Stimulated activated CD4-positive, alpha-beta T cell treated with anti-CD3 and anti-CD28 coated beads, Interleukin-1b, Interleukin-23, amount 100 ng/mL, for 4 hours (primary cell): ENCODE measurements at places on chromosomes 7 and 10.
A peak's percentile ranks its signal among the peaks of the same experiment; 100 is the strongest.

DNA sequence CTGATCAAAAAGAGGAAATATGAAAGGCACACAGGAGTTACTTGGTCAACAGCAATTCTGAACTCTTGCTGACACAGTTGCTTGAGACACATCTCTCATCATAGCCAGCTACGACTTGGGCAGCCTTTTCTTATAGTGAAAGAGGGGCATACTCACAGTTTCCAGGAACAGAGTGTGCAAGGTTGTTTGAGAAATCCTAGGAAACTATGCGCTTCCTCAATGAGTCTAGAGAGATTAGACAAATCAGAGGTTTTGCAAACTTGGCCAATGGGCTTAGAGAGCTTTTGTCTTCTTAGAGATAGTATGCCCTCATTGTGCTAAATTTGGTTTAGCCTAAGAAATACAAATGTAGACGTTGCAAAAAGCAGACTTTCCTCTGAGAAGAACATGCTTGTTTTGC lies 370.4 kb downstream of the HGF start:
- DNase-seq = no peak

- DNase-seq = no peak
Measured at GRCh38 chr10:1128649-1129048, 72.5 kb downstream of the WDR37 start.

GRCh38 chr7:74404741-74405140 lies 49.0 kb upstream of the GTF2IRD1 start:
- no peak for DNase-seq

- DNase-seq = no peak
Measured at GRCh38 chr10:110147961-110148360, 59.4 kb upstream of the MXI1 start.

GRCh38 chr7:48084727-48085432 lies 4.2 kb upstream of the UPP1 start:
- peak; percentile 58 for DNase-seq

GRCh38 chr10:3484306-3485056 lies 300.5 kb downstream of the KLF6 start:
- DNase-seq = no peak

- no peak for DNase-seq
Measured at GRCh38 chr10:98608411-98608810, 161.7 kb upstream of the HPS1 start.

- DNase-seq = peak; percentile 2
Measured at GRCh38 chr7:103811997-103812396, 177.5 kb downstream of the RELN start.

GRCh38 chr7:98913612-98914011 lies 35.3 kb downstream of the TRRAP start:
- DNase-seq = no peak

GRCh38 chr10:120734483-120735078 lies 116.6 kb upstream of the WDR11 start:
- DNase-seq = no peak

GRCh38 chr7:45293295-45293942 lies 135.8 kb downstream of the RAMP3 start:
- DNase-seq = no peak

DNA sequence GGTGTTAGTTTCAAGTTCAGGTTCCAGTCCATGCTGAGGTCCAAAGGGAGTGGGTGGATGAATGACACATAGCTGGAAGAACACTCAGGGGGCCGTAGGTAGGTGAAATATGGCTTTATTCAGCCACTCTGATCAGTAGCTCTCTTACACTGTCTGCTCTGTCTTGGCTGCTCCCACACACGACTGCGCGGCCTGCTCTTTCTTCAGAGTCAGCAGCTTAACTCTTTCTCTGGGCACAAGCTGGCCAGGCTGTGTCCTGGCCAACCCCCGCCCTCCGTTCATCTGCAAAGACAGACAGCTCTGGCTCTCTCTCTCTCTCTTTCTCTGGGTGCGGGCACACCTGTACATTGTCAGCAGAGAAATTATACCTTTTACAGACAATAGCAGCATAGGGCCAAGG lies 317.4 kb upstream of the SORCS1 start:
- DNase-seq = no peak

GRCh38 chr10:71969929-71970328 lies 5.7 kb downstream of the CHST3 start:
- DNase-seq = no peak

DNA sequence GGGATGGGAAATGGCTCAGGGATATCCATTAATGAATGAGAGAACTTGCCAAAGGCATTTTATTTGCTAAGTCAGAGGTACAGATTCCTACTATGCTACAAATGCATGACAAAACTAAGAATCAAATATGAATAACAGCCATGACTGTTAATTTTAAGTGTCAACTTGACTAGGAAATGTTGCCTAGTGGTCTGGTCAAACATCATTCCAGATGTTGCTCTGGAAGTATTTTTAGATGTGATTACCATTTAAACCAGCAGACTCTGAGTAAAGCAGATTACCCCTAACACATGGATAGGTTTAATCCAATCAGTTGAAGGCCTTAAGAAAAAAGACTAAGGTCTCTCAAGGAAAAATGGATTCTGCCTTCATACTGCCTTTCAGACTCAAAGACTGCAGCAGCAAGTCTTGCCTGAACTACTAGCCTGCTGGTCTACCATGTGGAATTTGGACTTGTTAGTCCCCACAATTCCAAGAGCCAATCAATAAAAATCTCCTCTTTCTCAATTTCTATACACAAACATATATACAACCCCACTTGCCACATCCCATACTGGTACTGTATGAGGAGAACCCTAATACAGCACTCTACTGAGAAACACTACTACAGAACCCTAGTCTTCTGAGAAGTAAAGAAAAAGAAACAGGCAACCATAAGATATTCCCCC lies 119.1 kb downstream of the NRBF2 start:
- no peak for DNase-seq

GRCh38 chr10:46297406-46298204 lies 10.8 kb downstream of the ANTXRL start:
- no peak for DNase-seq

- no peak for DNase-seq
Measured at GRCh38 chr10:29600067-29600466, 34.7 kb downstream of the SVIL start.

DNA sequence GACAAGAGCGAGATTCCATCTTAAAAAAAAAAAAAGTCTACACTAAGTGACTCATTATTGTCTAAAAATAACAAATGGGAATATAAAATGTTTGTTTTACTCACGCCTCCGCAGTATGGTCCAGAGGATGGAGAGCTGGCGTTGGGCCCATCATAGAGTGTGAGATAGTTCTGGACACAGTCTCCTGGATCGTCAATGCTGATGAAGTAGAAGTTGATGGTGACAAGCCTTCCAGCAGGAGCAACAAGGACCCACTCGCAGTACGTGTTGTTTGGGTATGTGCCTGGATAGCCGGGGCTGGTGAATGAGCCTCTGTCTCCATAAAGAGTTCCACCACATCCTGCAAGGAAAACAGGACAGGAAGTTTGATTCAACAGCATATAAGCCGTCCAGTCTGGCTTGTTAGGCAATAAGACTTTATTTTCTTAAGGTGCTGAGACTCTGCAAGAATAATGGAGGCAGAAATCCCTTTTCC lies 11.5 kb upstream of the RSU1 start:
- no peak for DNase-seq

DNA sequence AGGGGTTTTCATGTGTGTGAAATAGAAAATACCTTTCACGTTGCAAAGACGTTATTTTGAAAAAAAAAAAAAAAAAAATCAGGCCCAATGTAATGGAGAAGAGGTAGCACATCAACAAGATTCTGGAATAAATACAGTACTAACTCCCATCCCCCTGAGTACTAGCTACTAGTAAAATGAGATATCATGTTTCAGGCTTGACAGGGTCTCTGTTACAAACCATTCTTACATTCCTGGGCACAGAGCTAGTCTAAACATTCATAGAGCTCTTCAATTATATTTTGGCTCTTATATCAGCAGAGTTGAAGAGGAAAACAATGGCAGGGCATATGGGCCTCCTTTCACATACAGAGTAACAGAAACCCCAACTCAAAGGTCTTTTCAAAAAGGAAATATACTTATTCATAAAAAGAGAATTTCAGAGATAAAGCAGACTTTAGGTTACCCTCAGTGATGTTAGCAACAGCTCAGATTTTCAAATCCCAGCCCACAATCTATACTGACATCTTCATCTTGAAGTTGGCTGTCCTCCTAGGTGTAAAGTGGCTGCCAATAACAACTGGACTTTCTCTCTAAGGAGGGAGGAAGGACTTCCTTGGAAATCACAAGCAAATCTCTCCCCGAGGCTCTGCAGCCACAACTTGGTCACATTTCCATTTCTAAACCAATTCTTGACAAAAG lies 18.6 kb downstream of the C7orf33 start:
- no peak for DNase-seq

- DNase-seq = no peak
Measured at GRCh38 chr7:34036051-34036920, 130.9 kb downstream of the BMPER start.

- DNase-seq = no peak
Measured at GRCh38 chr10:78247821-78248220, 214.2 kb downstream of the RPS24 start.

DNA sequence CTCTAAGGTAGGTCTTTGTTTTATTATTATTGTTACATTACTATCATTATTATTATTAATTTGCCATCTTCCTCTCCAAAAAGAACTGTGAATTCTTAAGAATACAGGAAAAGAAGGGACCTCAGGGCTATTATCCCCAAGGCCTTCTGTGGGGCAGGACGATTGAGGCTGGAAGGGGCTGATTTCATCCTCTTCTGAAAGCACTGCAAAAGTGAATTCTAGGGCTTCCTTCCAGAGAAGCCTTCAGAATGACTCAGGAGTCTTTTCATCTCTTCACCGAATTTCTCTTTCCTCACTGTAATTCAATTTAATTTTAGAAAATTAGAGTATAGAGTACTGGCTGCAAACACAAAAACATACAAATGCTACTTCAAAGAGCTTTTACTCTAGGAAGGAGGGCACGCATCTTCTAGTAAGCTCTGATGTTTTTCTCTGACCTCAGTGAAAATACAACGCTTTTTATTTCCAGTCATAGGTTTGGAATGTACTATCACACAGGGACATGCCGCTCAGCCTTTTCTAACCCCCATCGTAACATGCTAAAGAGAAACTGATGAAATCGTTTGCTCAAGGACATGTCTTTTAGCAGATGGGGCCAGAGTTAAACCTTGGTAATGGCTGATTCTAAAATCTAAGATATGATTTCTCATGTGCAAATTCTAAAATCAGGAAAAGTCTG lies 280.2 kb upstream of the PITRM1 start:
- no peak for DNase-seq

GRCh38 chr7:159128767-159129166 lies 15.9 kb downstream of the VIPR2 start:
- DNase-seq = no peak

DNA sequence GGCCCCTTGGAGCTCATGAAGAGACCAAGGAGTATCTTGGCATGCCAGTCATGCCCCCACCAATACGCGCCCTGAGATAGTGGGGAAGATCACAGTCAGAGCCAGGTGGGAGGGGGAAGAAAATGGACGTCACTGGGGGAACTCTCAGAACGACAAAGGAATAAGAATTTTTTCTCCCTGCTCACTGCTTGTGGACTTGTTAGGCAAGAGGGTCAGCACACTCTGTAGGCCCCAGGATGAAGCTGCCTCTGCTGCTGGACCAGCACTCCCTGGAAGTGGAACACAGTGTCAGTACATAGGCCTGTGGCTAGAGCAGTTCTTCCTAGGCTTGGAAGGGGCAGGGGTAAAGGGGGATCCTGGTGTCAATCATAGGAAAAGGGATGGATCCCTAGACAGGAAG lies 46.5 kb downstream of the DRGX start:
- no peak for DNase-seq

GRCh38 chr10:35172574-35172973 lies 45.9 kb downstream of the CREM start:
- no peak for DNase-seq

DNA sequence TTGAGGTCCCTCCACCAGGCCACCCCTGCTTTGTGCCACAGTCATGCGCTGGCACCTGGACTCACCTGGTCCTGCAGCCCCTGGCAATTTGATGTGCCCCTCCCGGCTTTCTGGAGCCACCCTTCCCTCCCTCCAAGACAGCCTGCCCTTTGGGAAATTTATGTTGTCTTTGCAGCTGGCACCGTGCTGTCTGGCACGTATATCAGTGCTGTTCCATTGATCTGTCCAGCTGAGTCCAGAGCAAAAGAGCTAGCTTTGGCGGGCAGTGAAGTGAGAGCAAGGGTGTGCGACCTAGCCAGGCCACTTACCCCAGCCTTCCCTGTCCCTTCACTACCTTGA lies 5.7 kb downstream of the RARRES2 start:
- DNase-seq = no peak

GRCh38 chr10:96666741-96667140 lies 53.6 kb downstream of the PIK3AP1 start:
- no peak for DNase-seq

DNA sequence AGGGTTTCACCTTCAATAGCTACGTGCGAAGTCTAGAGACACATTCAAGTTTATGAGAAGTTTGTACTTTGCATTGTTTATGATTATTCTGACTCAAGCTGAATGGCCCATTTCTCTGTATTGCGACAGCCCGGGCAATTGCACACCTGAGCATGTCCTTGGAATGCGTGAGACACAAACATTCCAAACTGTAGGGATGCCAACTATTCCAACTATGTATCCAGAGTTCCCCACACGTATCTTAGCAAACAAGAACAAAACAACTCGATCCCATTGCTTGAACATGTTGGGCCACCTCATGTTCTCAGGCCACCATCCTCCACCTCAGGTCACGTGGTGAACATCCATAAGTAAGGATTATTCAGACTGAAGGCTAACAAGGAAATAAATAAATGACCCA lies 51.4 kb upstream of the EGFR start:
- no peak for DNase-seq

GRCh38 chr10:62437696-62438095 lies 63.5 kb downstream of the ZNF365 start:
- peak; percentile 19 for DNase-seq

- DNase-seq = no peak
Measured at GRCh38 chr7:500521-501420, 18.9 kb downstream of the PDGFA start.

DNA sequence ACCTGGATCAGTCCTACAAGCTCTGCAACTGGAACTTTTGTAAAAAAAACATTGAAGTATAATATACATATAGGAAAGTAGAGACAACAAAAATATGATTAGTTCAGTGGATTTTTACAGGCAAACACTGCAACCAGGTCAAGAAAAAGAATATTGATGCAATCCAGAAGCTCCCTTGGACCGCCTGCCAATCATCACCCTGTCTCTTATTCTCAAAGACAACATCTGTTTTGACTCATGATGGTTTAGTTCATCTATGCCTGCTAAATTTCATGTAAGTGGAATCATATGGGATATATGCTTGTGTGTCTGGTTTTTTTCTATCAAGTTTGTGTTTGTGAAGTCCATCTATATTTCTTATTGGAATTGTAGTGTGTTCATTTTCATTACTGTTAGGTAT lies 7.7 kb upstream of the HYCC1 start:
- no peak for DNase-seq

DNA sequence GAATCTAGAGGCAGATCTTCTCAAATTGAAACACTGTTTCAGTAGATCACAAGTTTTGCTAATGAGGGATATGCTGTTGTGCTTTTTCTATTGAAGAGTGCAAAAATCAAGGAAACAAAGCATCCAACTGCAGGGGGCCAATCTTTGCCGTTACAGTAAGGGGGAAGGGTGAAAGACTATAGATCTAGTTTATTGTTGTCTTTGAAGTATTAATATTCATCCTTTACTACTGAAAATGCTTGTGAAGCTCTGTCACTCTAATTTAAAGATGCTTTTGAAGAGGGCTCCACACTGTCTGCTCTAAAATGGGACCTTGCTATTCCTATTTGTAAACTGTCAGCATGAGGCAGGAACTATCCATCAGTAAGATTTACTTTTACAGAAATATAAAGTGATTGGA lies 110.3 kb downstream of the MBL2 start:
- DNase-seq = no peak
